ENCODE measurements at places on chromosomes 16 and 17.

DNA sequence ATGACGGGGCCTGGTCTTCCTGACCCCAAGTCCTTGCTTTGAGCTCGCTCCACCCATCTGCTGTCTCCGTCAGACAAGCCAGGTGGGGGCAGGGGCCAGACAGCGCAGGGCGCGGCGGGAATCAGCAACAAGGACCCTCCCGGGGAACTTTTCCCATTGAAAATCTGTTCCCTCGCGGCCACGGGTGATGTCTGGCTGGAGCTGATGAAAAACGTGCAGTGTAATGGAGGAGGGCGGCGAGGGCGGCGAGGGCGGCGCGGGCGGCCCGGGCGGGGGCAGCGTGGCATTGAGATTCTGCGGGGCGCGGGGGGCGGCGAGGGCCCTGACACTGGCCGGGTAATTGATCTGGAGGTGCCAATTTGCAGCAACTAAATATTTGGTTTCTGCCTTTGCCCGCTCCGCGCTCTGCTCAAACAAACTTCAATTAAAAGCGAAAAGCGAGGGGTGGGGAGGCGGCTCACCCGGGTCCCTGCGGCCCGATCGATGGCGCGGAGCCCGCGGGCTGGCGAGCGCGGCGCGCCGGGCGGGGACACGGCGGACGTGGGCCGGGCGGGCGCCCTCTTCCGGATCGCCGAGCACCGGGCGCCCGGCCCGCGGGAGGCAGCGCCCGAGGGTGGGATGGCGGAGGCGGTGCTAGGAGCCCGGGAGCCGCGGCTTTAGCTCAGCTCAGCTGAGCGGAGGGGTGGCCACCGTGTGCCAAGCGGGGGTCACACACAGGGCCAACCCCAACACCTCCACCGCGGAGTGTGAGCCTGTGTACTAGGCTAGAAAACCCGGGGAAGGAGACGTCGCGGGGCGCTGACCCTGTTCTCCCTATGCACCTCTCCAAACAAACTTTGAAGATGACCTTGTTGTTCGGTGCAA is 32.4 kb downstream of the DCAKD start:
- DNase-seq: peak; percentile 38

GRCh38 chr17:79971651-79972050 is 64.0 kb downstream of the TBC1D16 start:
- no peak for DNase-seq

DNA sequence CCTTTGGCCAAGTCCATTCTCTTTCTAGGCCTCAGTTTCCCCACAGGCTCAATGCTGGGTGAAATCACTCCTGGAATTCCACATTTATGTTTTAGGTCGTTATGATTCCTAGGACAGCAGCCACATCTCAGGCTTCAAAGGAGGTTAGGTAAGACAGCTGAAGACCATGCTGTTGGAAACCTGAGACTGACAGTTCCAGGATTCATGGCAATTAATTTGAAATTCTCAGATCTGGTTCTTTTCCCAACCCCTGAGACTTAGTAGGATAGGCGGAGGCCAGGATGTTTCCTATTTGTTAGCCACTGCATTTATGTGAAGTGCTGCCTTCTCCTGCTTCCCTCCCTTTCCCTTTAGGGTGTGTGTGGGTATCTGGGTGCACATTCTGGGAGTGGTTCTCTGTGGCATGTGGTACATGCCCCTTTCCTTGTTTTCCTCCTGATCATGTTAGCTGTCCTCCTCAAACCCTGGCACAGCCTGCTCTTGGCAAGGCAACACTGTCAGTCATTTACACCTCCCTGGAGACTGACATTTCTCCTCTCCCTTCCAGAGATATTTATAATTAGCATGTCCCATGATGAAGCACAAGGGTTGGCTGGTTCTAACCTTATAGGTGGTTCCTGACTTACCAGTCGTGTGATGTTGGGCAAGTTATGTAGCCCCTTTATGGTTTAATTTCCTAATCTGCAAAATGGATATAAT is 91.4 kb upstream of the SALL1 start:
- no peak for DNase-seq

DNA sequence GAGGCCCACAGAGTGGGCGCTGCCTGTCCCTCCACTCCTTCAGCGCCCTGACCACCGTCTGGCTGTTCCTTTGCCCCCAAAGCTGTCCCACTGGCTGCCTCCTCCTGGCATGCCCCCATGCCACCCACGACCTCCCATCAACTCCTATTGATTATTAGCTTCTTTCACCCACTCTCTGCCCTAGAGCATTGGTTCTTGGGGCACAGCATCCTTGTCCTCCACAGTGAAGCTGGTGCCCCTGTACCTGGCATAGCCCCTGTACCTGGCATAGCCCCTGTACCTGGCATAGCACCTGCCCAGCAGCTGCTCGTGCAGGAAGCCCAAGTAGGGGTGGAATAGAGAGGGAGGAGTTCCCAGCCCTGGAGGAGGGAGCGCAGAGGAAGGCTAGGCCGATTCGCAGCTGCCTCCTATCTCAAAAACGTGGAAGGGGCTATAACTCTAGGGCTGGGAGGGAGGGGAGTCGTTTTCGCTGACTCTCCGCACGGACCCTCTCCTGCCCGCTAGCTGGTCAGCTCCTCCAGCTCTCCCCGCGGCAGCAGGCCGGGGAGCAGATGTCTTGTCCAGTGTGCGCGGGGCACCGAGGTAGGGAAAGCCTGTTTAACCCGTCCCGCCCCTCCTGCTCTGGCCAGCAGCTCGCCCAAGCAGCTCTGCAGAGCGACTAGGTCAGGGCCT is 5.7 kb upstream of the ACTG1 start:
- DNase-seq: no peak

DNA sequence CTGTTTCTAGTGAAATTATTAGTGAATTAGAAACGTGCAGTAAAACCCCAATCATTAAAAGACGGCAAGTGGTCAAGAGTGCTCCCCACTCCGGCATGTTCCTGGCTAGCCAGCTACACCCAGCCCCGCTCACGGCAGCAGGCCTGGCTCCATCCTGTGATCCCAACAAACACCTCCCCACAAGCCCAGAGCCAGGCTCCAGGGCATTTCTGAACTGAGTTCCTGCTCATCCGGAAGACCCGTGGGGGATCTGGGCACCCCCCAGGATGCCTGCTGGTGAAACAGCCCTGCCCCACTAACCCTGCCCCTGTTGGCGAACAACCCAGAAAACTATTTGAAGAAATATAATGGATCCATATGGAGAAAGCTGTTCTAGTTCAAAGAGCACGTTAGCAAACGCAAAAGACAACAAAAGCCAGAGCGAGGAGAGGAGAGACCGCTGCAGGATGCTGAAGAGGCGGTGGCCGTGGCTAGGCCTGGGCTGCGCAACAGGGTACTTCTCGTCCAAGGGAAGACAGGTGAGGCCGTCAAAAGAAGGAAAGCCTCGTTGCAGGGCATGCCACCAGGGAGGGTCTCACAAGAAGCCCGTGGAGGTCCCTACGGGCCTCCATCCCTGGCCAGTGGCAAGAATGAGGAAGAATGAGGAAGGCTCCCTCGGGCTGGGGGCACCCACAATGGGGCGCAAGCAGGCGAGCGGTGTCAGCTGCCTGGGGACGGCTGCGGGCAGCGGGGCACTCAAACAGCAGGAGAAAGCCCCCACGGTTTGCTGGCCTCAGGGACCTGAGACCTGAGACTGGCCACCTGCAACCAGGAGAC is 19.2 kb downstream of the SLC16A3 start:
- DNase-seq: no peak

GRCh38 chr17:47704736-47705135 is 10.8 kb downstream of the TBKBP1 start:
- DNase-seq: no peak

DNA sequence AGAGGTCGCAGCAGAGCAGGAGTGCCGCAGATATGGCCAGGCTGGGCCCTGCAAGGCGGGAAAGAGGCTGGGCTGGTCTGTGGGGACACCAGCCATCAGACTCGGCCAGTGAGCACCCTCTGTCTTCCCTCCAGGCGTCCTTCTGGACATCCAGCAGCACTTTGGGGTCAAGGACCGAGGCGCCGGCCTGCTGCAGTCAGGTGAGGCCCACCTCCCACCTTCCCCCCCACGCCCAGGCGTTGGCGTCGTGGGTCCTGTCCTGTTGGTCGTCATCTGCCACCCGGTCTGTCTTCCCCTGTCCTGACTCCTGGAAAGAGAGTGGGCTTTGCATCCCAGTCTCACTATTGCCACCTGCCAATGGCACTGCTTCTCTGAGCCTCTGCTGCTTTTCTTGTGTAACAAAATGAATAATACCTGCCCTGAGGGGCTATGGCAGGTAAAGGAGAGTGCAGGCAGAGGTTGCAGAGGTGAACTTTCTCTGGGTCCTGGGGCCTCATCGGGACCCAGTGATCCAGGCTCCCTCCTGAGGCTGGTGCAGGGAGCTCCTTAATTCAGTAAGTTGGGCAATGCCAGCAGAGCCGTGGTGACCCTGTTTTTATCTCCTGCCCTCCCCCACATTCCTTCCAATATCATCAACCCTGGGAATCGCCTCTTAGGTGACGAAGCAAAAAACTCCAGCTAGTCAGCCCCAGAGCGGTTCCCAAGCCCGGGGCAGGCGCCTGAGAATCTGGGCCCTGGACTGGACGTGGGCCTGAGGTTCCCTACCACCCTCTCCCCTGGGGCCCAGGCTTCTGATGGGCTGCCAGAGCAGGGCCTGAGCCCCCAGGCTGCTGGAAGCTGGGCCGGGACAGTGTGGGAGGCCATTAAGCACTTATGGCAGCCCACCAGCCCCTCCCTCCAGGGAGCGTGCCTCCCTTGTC is 14.7 kb downstream of the SPNS2 start:
- no peak for DNase-seq

GRCh38 chr16:23407436-23408127 is 45.4 kb downstream of the COG7 start:
- DNase-seq: no peak

All from stimulated activated CD4-positive, alpha-beta T cell treated with anti-CD3 and anti-CD28 coated beads, Interleukin-2, amount 100 ng/mL, for 24 hours (primary cell).